ENCODE measurements at places on chromosomes 12 and 14.

- DNase-seq = peak; percentile 27
These were observed 14.2 kb downstream of the WIF1 start for GRCh38 chr12:65106948-65107347.

DNA sequence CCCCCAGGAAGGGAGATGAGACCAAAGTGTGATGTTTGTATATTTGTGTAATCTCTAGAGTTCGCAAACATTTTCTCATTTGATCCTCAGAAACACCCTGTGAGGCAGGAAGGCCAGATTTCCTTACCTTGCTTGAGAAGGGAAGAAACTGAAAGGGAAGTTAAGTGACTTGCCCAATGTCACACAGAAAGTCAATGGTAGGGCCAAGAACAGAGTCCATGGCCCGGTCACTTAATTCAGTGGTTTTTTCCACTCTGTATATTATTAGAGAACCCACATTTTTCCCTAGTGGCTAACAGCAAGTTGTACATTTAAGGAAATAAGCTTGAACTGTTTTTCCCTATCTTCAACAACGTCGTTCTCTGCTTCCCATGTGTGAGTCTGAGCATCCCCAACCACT, 25.6 kb upstream of the CHPT1 start:
- no peak for DNase-seq

- DNase-seq = peak; percentile 26
These were observed 589 bp upstream of the HVCN1 start for GRCh38 chr12:110689281-110690126.

- no peak for DNase-seq
These were observed 308.7 kb downstream of the SOX5 start for GRCh38 chr12:23640754-23641153.

GRCh38 chr12:101792046-101792931, 38.5 kb downstream of the GNPTAB start:
- DNase-seq = no peak

- no peak for DNase-seq
These were observed 70.4 kb downstream of the IFNG start for GRCh38 chr12:68089101-68089500.
